ENCODE measurements at places on chromosomes 6 and 20.

GRCh38 chr6:64266351-64266821 lies 630.8 kb downstream of the PHF3 start:
- no peak for DNase-seq

GRCh38 chr20:54017846-54018245 lies 52.5 kb downstream of the BCAS1 start:
- DNase-seq, result no peak

DNA sequence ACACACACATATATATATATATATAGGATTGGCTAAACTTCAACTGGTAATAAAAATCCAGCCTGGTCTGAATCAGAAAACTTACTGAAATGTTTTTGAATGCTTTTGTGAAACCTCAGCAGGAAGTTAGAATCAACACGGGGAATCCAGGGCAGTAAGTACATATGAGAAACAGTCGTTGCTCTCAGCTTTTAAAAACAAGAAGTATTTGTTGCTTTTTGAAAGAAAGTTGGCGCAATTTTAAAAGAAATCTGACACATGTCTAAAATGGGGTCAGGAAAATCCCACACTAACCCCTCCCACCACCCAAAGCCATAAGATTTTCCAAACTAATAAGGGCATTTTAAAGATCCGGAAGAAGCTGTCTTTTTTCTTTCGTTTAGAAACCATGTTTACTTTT lies 11.5 kb upstream of the CCDC170 start:
- DNase-seq, result no peak

- DNase-seq, result no peak
Measured at GRCh38 chr6:111663692-111664564, 58.2 kb upstream of the TRAF3IP2 start.

DNA sequence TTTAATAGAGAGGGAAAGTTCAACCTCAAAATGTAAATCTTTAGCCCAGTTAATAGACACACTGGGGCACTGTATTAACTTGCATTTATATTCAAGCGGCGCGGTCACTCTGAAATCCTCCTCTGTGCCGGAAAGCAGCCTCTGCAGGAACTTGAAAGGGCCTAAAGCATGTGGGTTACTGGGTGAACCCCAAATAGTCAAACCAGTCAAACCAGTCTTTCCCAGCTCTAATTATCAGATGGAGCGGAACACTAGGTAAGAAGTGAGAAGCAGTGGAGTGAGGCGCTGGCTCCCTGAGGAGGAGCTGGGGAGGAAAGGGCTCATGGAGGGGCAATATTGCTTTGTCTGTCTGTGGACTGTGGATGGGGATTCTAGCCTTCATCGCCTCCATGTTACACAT lies 531.3 kb downstream of the QKI start:
- no peak for DNase-seq

GRCh38 chr6:139271056-139271455 lies 20.7 kb downstream of the TXLNB start:
- DNase-seq, result no peak

DNA sequence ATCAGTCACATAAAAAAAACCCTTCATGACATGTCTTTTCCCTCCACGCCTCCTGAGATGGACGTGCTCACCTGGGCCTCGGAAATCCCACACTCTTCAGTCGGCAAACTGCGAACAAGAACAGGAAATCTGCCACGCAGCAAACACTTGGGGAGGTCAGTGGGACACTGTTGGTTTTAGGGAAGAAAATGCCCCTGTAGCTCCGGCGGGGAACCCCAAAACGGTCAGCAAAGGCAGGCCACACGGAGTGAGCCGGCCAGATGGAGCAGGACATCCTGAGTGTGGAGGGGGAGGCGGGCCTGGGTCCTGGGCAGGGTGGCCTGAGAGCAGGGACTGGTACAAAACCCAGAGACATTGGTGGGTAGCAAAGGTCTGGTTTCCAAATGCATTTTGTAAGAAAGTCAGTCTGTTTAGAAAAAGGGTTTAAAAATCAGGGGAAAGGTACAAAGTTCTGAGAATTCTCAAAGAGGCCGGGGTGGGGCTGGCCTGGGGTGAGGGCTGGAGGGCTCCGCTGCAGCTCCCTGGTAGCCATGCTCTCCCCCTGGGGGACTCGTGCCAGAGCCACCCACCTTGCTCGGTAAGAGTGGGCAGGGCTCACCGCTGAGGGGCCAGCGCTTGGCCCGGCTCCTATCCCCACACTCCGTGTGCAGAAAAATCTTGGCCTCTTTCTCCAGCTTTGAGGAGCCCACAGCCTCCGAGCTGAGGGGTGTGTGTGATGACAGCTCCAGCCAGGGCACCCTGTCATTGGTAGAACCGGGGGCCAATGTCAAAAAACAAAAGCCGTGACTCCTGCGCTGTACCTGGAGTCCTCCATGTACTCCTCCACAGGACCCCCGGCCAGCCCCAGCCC lies 5.2 kb downstream of the SLC2A4RG start:
- DNase-seq, result no peak
